Cerebellar nuclear complex (tissue), 1 donor: ENCODE measurements at places on chromosomes 5 and 9.

GRCh38 chr5:172638209-172638768 is 2.8 kb upstream of the NEURL1B start:
- no peak for DNase-seq

- DNase-seq: no peak
These were observed 61.6 kb downstream of the ICE1 start for GRCh38 chr5:5483880-5484598.

- DNase-seq: no peak
These were observed 25.8 kb downstream of the LPCAT1 start for GRCh38 chr5:1497795-1498622.

GRCh38 chr9:98326459-98327248 is 71.2 kb upstream of the TBC1D2 start:
- DNase-seq: no peak

DNA sequence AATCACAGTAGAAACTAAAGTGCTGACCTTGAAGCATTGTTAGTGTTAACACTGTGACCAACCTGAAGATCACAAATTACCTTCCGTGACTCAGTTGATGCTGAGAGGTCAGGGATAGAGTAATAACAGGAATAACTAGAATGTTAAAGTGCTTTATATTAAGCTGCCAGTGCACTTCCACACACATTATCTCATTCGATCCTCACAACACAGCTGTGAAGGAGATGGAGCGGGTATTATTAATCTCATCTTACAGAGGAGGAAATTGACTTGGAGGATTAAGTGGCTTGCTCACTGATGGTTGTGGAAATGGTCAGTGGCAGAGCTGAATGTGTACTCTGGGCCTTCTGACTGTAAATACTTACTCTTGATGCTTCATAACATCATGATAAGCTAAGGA is 252.5 kb upstream of the DMRT1 start:
- no peak for DNase-seq

DNA sequence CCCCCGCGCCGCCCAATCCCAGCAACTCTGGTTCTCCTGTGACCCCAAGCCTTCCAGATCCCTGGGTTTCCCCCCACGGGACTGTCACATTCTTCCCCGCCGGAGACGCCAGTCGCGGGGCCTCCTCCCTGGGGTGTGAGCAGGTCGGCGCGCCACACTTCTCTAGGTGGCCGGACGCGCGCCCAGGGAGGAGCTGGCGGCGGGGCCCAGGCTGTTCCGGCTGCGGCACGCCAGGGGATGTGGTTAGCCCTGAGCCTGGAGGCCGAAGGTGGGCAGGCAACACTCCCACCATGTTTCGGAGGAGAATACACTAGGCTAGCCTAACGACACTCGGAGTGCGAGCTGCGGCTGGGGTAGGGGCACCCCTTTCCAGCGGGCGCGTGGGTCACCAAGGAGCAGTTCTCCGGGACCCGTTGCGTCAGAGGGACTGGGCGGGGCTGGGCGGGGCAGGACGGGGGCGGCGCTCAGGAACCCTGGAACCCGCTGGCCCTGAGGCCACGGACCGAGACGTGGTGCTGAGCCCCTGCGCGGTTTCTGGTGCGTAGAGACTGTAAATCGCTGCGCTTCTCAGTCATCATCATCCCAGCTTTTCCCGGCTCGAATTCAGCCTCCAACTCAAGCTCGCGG is at the start of gene SLC27A6:
Gene SLC27A6, plus strand, starts transcription at position 478 of the 627 bp plus-strand sequence. CDS start 650 bp downstream, outside the sequence.
- no peak for DNase-seq

GRCh38 chr5:174045470-174046025 is at the start of gene NSG2:
NSG2 (plus strand) TSS chr5:174045706; CDS start chr5:174046756, 1,050 bp downstream.
- peak; percentile 64 for DNase-seq

DNA sequence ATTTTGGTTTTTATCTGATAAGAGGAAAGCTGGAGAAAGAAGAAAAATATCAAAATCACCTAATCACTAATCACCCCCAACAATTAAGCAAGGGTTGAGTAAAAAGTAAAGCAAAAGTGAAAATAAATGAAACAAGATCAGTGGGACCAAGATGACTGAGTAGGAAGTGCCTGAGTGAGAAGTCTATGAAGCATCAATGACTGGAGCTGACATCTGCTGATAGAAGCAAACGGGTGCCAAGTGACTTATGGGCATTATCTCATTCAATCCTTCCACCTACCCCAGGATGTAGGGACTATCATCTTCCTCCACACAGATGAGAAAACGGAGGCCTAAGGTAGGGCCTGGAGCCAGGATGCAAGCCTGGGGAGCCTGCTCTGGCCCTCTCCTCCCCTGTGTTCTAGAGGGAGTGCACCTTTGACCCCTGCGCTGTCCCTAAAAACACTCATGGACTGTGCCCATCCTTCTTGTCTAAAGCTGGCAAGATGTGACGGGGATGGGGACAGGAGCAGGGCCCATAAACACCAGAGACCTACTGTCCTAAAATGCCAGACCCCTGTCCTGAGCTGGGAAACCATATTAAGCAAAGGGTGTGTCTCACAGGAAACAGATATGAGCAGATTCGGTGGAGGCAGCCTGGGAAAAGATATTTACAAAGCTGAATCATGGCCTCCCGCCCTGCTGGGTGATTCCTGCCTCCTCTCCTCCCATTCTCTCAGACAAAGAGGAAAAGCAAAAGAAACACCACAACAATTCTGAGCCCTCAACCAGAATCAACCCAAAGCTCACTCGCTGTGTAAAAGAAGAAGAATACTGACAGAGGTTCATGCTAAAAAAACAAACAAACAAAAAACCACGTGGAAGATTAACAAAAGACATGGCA is 116.0 kb downstream of the AUH start:
- DNase-seq: no peak

- DNase-seq: no peak
These were observed 4.3 kb upstream of the IRX4 start for GRCh38 chr5:1886846-1887587.

DNA sequence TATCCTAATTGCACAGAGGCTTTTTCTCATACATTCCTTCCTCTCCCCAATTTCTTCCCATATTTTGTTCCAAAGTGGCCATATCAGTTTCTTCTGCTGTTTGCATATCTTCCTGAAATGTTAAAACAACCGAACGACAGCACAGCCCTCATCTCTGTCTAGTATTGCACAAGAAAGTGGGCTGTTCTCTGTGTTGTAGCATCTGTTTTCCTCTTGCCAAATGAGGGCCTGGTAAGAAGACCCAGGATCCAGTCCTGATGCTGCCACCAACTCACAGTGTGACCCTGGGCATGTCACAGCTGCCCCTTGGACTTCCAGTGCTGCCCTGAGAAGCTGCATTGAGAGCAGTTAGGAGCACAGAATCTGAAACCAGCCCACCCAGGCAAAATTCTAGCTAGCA is 4.1 kb downstream of the SLC31A2 start:
- no peak for DNase-seq
